ENCODE measurements at places on chromosomes 4 and X.
A peak's percentile ranks its signal among the peaks of the same experiment; 100 is the strongest.

GRCh38 chr4:180769791-180770190, 1473.4 kb upstream of the TENM3 start:
- no peak for DNase-seq

DNA sequence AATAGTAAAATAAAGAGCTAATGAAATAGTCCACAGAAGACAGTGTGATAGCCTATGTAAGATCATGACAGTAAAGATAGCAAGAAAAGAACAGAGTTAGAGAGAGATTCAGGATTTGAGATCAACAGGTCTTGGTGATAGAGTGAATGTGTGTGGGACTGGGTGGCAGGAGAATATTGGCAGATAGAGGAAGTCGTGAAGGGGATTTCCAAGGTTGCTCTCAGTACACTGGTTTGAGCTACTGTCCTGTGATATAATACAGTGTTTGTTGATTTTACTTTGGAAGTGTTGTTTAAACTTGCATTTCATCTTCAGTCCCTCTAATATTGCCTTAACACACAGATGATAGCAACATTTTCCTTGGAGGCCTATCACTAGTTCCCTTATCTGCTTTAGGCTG, 44.1 kb downstream of the DTHD1 start:
- DNase-seq, result peak; percentile 59

GRCh38 chr4:44670506-44671199, 7.6 kb upstream of the GUF1 start:
- DNase-seq, result no peak

DNA sequence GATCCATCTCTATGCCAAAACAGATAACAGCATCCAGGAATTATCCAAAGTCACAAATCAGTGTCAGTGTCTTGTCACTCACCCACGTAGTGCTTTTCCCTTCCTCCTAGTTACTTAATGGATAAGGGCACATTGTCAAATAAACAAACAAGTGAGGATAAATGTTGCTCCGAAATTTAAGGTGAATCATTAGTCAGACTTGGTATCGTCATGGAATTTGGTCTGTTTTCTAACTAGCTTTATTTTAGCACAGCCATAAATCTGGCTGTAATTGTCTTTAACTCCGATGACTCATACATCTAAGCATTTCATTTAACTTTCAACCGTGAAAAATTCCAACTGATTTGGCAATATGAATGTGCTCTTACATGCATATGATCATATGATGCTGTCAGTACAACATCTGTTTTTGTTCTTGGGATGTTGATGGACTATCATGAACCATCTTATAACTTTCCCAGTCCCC, 83.3 kb downstream of the SNCA start:
- DNase-seq, result no peak

- DNase-seq, result no peak
Measured at GRCh38 chrX:21373001-21373400, 1.2 kb upstream of the CNKSR2 start.

DNA sequence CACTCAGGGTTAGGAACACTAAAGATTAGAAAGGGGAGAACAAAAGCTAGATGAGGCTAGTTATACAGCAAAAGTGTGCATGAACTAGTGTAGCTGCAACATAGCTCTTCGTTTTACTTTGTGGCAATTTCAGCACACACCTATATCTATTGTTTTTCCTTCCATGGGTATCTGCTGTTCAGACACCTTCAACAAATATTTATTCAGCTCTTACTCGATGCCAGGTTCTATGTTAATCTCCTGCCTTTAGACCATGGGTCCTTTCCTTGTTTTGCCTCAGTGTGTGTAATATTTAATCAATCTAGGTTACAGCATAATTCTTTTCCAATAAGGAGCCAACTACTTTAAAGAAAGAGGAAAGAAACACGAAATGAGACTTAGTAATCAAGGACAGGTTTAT, 10.4 kb upstream of the FAM9A start:
- no peak for DNase-seq

GRCh38 chr4:78483811-78484210, 67.8 kb upstream of the ANXA3 start:
- no peak for DNase-seq

DNA sequence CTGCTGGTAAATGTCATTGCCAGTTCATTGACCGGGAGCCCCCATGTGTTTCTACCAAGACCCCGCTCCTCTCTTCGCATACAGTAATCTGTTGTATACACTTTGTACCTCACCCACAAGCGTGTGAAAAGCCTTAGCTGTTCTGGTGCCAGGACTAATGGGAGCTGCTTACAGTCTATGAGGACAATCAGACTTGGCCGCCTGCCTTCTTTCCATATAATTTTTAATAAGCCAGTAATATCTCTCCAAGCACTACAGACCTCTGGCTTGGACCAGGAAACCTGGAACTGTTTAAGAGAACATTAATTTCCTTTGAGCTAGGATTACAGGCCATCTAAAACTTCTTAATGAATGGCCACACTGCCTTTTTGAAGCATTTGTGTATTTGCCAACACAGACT, 149.7 kb upstream of the MSX1 start:
- DNase-seq, result no peak

DNA sequence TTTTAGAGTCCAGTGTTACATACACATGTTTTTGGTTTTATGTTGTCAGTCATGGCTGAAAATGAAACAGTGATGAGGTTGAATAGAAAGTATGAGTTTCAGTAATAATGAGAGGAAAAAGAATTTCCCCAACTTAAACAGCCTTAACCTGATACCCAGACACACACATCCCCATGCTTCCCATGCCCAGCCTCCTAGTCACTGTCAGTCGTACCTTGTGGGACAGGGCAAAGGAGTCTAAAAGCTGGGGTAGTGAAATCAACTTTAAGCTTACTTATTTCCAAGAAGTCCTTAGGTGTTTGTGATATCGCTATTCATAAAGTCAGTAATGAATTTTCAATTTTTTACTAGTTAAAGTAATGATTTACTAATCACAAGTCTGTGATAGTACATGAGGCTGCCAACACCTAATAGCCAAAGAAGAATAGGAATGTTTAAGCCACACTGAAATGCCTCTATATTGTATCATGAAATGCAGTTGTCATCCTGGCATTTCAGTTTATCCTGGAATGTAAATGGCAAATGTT, 24.3 kb upstream of the GPR34 start:
- DNase-seq, result no peak

DNA sequence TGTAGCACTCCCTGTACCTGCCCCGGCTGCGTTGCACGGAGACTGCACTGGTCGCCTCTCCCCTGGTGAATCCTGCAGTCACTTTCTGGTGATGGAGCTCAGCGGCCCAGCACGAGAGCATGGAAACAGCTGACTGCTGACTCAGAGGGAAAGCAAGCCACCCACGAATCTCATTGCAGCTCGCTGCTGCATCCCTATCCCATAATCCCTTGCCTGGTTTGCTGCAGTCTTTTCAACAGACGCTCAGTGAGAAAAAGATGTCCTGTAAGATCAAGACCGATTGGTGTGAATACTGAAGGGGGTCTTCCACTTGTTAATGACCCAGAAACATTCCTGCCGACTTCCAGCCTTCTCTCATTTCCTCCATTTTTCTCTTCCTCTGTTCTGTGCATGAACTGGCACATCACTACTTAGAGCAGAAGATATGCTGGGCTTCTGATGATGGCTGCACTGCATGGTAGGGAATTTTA, 52.9 kb downstream of the TRIM2 start:
- no peak for DNase-seq

- no peak for DNase-seq
Measured at GRCh38 chr4:139524062-139524631, 31.9 kb downstream of the SETD7 start.

DNA sequence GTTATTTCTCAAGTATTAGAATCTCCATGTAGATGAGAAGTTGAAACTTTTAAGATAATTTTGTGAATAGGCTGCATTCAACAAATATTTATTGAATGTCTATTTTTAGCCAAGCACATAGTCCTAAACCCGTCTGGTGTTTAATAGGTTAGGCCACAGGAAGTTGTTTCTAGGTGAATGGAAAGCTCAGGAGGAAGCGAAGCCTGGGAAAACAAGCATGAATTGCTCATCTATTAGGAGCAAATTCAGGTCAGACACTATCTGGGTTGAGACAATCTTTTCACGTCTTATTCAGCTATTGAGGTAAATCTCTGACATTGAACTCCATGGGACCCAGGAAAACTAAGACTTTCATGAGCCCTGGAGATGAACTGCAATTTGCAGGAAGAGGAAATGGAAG, 43.1 kb upstream of the FREM3 start:
- no peak for DNase-seq

DNA sequence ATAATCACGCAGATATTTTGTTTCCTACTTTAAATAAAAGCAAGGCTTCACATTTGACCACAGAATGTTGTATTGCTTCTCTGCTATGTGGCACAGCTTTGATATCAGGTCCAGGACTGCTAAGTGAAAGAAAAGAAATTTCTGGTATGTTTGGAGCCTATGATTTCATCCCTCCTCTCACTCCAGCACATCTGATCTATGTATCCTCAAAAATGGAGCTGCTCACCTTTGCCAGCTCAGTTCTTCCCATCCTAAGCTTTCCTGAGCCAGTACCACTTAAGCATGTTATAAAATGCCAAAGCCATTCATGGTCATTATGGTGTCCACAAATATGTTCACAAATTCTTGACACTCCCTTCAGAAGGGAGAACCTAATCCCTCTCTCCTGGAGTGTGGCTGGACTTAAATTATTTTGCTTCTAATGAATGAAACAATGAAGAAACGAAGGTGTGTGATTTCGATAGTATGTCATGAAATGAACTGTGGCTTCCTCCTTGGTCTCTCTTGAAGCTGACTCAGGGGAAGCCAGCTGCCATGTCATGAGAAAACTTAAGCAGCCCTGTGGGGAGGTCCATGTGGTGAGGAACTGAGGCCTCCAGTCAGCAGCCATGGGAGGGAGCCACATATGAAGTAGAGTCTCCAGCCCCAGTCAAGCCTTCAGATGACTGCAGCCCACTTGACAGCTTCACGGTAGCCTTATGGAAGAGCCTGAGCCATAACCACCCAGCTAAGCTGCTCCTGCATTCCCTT, 207.7 kb downstream of the MGST2 start:
- no peak for DNase-seq

- DNase-seq, result no peak
Measured at GRCh38 chr4:21090094-21090666, 389.9 kb downstream of the PACRGL start.

GRCh38 chr4:92253550-92253949, 50.2 kb upstream of the GRID2 start:
- DNase-seq, result no peak

Measured in GM12878 (cell line).